ENCODE measurements at places on chromosomes 6 and 20.

GRCh38 chr20:37386505-37387251 is 40.7 kb downstream of the SRC start:
- no peak for DNase-seq

GRCh38 chr20:32941155-32941885 is 62.9 kb downstream of the SUN5 start:
- DNase-seq, result no peak

GRCh38 chr6:167504385-167504961 is 179.6 kb downstream of the TTLL2 start:
- no peak for DNase-seq

DNA sequence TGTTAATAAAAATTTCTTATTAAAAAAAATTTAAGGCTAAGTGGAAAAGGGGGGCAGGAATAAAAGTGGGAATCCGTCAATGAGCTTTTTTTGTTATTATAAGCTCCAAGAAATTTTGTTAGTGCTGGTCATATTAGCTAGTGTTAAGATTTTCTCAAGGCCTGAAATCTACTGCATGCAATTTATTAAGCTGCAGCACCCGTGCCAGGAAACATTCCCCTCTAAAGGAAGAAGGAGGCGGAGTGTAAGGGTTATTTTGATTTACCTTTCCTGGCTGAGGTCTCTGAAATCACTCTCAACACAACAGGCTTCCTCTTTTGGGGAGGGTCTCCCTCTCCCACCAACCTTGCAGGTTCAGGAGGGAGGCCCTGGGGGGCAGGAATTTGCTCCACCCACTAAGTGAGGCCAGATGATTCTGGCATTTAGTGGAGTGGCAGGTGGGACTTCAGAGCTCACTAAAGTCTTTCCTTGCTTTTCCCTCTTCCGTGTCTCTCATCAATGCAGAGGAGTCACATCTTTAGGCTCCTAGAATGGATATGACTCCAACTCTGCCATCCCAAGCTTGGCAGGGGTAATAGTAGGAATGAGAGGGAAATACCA is 168.8 kb downstream of the BCAS1 start:
- DNase-seq, result no peak

GRCh38 chr20:44005661-44006060 is 91.0 kb downstream of the TOX2 start:
- no peak for DNase-seq

DNA sequence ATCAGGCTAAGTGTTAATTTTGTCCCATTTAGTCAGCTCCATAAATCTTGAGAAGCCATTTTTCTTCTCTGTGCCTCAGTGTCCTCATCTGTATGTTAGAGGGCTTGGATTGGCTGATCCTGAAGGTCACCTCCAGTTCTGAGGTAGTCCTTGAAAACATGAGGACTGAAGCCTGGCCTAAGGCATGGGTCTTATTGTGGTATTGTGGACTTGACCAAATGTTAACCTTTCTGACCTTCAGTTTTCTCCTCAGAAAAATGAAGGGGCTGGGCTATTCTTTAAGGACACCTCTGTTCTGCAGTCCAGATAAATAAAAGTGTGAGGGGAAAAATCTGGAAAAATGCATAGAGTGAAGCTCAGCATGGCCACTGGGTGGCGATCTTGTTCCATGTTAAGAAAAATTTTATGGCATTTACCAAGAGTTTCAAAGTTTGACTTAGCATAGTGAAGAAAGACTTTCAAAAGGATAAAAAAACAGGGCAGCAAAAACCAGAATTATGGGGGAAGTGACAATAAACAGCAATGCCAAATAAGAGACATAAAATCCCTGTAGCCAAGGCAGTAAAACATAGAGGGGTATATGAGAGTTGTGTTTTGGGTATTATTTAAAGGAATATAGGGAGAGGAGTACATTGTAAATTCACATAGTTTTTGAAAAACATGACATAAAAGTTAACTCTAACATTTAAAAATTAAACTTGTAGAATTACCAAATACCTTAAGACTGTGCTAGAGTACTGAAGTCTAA is 13.2 kb upstream of the TFB1M start:
- DNase-seq, result peak; percentile 30

DNA sequence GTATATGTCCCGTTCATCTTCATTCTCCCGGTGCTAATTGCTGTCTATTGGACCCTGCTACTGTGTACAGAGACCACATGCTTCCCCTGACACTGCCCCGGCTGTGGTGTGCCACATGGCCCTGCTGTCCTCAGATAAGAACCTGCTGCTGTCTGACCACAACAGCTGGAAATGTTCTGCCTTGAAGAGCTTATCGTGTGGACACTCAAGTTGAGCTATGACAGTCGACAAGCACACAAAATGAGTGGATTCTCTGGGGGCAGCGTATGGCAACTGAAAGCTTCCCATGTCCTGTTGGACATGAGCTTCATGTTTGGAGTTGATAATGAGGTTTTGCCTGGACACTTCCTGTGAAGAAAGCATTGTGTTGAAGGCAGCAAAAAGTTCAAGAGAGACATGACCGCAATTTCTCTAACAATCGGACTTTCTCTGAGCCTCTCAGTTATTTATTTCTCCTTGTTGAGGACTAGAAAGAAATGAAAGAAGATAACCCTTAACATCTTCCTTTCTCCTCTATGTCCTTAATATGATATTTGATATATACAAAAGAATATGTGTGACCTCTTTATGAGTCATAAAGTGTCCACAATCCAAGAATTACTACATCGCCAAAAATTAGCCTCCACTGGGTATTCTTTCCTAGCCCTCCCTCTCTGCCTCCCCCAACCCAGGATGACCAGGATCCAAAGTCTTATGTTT is 187.1 kb upstream of the TCF21 start:
- no peak for DNase-seq

DNA sequence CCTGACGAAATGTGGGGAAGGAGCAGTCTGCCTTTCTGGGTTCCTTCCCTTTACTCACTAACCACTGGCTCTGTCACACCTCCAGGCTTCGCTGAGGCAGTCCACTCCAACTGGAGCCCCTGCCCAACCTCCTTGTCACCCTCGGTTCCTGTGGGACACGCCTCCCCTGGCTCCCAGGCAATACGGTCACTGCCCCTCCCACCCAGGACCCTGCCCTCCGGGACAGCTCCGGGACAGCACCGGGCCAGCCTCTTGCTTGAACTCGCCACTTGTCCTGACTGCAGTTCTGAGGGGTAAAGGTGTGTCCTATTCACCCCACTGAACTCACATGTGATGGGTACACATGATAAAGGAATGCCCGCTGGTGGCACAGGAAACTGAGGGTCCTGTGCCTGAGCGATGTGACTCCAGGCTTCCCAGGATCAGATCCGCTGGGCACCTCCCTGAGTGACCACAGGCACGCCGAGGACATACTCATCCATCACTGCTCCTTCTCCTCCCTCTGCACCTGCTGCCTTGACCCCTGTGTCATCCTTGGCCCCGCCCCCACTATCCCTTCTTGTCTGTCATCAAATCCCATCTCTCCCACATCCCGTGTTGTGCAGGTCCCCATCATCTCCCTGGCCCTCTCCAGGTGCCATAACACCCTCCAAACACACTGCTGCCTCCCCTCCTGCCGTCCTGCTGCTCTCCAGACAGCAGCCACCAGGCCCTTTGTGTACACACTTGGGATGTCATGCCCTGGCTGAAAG is 7.9 kb downstream of the SDCBP2 start:
- no peak for DNase-seq

GRCh38 chr6:169395080-169395805 is 141.6 kb upstream of the THBS2 start:
- DNase-seq, result no peak

DNA sequence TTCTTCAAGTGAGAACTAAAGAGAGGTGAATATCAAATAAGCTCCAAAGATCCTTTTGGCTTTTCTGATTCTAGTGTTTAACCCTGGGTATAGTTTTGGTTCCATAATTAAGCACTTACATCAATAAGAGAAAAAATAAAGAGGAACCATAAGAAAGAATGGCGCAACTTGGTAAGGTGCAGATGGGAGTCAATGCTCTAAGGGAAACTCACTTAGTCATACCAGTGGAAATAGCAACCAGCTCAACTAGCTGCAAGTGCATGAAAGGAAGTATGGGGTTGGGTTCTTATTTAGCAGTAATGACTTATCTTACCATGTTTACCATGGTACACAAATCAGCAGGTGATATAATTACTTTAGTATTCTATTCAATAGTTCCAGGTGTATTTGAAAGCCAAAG is 296.5 kb upstream of the RUNX2 start:
- DNase-seq, result no peak

DNA sequence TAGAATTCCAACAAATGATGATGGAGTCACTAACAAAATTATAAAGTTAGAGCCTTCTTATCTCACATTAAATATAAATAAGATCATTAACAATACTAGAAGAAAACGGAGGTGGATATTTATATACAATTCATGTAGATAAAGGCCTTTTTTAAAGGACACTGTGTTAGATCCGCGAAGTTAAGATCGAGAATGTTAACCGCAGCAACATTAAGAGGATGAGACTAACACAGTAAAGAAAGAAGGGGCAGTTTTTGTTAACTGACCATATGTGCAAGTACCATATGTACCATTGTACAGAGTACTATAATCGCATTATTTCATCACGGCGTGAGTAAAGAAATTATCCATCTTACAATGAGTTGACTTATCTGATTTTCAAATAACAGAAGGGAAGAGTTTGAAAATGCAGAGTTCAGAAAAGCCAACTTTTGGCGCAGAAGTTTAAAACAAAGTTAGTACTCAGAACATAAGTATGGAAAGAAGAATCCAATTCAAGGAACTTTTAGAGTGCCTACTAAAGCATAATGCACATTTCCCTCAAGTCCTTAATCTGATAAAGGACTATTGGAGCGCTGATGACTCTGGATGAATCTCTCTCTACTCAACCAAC is 1.4 kb downstream of the FBXL4 start:
- no peak for DNase-seq

- DNase-seq, result peak; percentile 66
These were observed 131.0 kb upstream of the BMP2 start for GRCh38 chr20:6636209-6637159.

- no peak for DNase-seq
These were observed 12.5 kb upstream of the TMEM242 start for GRCh38 chr6:157335829-157336228.

- no peak for DNase-seq
These were observed 367.6 kb downstream of the TENT5A start for GRCh38 chr6:81384921-81385320.

- no peak for DNase-seq
These were observed 4.8 kb downstream of the TBPL1 start for GRCh38 chr6:133957780-133958242.

- DNase-seq, result peak; percentile 21
These were observed 705.7 kb upstream of the SLC35B3 start for GRCh38 chr6:9140951-9141460.

DNA sequence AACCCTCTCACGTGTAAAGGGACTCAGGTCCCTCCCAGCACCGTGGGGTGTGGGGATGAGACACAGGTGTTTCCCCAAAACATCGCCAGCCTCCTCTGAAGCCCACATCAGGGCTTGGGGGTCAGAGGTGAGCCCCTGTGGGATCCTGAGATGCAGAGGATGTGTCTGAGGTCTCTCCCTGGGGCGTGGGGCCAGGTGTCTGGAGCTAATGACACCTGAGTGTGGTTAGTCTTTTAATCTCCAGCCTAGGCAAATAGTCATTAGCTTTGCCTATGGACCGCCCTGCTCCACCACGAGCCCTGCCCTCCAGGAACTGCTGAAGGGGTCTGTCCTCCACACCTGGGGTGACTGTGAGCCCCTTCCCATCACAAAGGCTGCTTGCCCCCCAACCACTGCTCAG is 1.7 kb downstream of the SRMS start:
- no peak for DNase-seq

GRCh38 chr6:99485395-99485773 is 29.8 kb downstream of the USP45 start:
- DNase-seq, result no peak

- peak; percentile 56 for DNase-seq
These were observed 219.2 kb upstream of the ZFP64 start for GRCh38 chr20:52410731-52411234.

DNA sequence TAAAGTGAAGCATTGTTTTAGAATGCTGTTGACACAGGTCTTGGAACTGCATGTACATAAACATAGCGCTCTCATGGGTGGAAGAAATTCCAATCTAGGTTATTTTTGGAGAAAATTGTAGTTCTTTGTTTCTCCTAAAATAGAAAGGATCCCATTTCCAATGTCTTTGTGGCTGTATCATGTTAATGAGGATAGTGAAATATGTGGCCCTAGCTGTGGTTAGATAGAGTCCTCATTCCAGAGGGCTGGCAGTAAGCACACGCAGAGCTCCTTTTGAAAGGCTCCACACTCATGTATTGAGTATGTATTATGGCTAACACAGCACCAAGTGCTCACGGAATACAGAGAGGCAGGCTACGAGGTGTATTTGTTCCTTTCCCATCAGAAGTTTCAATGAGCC is 60.9 kb downstream of the SNRNP48 start:
- peak; percentile 61 for DNase-seq

GRCh38 chr6:124668028-124668427 is 294.2 kb upstream of the RNF217 start:
- DNase-seq, result no peak

GRCh38 chr6:169391473-169392071 is 137.9 kb upstream of the THBS2 start:
- no peak for DNase-seq

DNA sequence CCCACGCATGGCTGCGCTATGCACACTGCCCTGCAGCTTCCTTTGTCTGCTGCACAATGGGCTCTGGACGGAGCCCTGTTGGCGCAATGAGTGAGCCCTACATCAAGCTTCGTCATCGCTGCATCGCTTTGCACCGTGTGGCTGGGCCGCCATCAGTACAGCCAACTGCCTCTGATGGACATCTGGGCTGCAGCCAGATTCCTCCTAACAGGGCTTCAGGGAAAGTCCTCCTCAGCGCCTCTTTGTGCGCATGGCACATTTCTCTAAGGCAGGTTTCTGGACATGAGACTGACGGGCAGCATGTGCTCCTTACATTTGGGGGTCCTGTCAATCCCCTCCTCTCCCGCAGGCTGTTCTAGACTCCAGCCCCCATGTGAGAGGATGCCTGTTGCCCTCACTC is 29.7 kb upstream of the ANGPT4 start:
- no peak for DNase-seq

DNA sequence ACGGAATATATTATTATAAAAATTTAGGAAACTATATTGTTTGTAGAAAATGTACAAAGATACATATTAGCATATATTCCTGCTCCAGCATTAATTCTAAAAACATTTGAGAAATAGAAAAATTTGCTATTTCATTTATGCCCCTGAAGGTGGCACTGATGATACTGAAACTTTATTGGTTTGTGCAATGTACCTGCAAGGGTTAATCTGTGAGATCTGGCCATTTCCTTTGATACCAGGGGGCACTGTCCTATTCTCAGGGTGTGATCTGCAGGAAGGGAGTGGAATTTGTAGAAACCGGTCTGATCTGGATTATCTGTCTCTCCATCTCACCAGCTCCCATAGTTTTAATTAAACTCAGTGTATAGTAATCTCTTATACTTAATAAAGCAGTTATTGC is 625.1 kb upstream of the IMPG1 start:
- no peak for DNase-seq

- DNase-seq, result no peak
These were observed 209.0 kb upstream of the PRSS16 start for GRCh38 chr6:27038498-27038897.

- DNase-seq, result no peak
These were observed 92.9 kb downstream of the ZMYND8 start for GRCh38 chr20:47263465-47264084.

GRCh38 chr6:37862430-37862829 is 42.9 kb downstream of the ZFAND3 start:
- DNase-seq, result no peak

All from AG20443 (cell line).